AG10803 (cell line): ENCODE measurements at places on chromosomes 3 and 15.

GRCh38 chr15:51366920-51367319 is 25.5 kb downstream of the GLDN start:
- DNase-seq: peak; percentile 81

DNA sequence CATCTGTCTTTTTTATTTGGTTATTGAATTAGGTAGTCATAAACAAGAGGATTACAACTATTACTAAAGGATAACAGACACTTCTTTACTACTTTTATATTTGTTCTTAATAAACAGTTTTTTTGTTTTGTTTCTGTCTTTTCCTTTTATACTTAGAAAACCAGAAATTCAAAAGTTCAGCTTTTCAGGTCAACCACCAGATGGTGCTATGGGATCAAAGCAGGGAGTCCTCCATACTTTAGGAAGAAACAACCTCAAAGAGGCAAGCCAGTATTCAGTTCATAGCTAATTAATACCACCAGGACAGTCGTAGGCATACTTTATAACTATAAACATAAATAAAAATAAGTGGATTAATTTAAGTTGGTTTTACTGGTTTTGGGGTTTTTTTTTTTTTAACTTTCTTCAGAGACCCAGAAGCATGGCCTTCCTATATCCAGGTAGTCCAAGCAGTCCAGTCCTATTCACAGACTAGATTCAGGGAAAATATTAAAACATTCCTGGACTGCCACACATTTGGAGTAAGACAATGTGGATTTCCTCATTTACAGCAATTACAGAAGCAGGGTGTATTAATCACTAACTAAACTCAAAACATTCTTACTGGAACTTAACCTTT is 16.0 kb upstream of the EID1 start:
- DNase-seq: peak; percentile 84

DNA sequence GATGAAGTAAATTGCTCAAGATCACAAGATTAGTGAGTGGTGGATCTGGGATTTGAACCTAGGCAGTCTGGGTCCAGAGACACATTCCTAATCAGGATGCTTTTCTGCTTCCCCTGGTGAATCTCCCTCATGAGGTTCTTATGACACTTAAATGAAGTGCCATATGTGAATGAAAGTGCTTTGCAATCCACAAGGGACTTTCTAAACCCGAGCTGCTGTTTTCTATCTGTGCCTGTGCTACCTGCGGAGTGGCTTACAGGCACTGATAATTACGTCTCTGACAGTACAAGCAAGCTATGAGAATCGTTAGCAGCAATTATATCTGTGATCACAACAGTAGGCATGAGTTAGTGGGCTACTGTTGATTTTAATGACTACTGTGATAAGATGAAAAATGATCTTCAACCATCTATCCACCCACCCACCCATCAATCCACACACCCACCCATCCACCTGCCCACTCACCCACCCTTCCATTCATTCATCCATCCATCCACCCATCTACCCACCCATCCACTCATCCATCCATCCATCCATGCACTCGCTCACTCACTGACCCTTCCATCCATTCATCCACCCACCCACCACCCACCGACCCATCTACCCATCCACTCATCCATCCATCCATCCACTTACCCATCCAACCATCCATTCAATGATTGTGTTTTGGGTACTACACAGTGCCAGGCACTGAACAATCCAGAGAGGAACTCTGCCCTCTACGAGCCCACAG is 51.8 kb downstream of the ATP2B2 start:
- no peak for DNase-seq

GRCh38 chr3:8413337-8413926 is 88.2 kb upstream of the LMCD1 start:
- DNase-seq: no peak

DNA sequence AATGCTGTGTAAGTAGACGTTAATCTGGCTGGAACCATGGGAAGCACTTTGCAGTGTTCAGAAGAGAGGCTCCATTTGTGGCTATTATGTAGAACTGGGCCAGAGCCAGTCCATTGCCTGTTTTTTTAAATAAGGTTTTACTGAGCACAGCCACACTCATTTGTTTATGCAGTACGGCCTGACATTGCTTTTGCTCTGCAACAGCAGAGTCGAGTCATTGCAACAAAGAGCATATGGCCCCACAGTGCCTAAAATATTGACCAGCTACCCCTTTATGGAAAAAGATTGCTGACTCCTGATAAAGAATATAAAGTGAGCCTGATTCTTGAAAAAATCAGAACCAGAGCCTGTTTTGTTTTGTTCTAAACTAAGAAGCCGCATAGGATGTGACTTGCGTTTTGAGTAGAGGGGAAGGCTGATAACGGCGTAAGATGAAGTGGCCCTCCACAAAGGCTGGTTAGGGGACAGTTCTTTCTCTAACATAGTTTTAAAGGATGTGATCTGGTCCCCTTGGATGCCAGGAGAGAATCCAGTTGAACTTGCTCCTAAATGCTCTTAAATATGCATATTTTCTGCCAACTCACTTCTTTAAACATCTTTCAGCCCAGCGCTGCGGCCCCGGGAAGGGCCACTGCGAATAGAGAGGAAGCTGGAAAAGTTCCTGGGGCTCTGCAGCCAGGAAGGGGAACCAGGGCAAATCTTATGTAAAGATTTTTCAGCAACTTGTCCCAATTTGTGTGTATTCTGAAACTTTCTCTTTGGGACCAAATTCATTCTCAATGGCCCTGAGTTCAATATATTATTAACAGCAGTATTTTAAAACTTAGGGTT is 64.5 kb downstream of the GLDN start:
- no peak for DNase-seq

- no peak for DNase-seq
These were observed 18.0 kb downstream of the SLC6A1 start for GRCh38 chr3:11010426-11011165.

GRCh38 chr3:118932822-118933558 is 101.7 kb downstream of the IGSF11 start:
- DNase-seq: peak; percentile 8

- no peak for DNase-seq
These were observed 74.1 kb upstream of the KBTBD8 start for GRCh38 chr3:66923969-66924368.

GRCh38 chr15:59178151-59178695 is 28.4 kb upstream of the LDHAL6B start:
- DNase-seq: no peak

GRCh38 chr3:5136211-5136918 is 14.3 kb downstream of the ARL8B start:
- no peak for DNase-seq

DNA sequence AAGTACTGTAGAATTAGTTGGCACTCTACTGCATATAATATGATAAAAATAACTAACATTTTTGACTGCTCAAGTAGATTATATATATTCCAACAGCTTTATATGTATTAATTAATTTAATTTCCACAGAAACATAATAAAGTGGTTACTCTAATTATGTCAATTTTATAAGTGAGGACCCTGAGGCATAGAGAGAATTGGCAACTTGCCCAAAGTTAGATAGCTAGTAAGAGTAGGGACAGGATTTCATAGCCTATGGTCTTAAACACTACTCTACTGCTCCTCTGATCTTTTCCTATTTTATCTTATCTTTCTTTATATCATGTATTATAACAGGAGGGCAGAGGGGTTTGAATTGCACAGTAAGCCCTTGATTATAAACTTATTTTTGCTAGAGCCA is 418.7 kb upstream of the SGO1 start:
- DNase-seq: no peak

GRCh38 chr3:190073264-190074008 is 47.3 kb downstream of the P3H2 start:
- DNase-seq: no peak

- DNase-seq: peak; percentile 25
These were observed 207.4 kb downstream of the FMN1 start for GRCh38 chr15:32987067-32987466.

- no peak for DNase-seq
These were observed 408.1 kb upstream of the ZNF385D start for GRCh38 chr3:22159004-22159695.

- no peak for DNase-seq
These were observed 25.4 kb upstream of the TSEN2 start for GRCh38 chr3:12458901-12459300.

DNA sequence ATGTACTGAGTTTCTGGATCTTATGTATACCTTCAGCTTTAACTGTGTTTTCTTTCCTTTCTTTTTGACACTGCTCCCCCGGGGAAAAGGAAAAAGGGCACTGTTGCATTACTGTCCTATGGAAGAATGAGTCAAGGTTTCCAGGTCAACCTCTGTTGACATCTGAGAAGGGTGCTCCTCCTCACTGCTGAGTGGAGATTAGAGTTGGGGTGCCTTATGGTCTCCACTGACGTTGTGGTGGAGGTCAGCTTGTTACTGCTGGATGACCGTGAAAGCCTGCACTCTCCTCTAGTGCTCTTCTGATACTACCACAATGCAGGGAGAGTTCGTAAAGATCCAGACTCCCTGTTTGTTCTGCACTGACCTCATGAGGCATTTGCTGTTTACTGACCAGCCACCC is 252.1 kb upstream of the GRM7 start:
- no peak for DNase-seq

DNA sequence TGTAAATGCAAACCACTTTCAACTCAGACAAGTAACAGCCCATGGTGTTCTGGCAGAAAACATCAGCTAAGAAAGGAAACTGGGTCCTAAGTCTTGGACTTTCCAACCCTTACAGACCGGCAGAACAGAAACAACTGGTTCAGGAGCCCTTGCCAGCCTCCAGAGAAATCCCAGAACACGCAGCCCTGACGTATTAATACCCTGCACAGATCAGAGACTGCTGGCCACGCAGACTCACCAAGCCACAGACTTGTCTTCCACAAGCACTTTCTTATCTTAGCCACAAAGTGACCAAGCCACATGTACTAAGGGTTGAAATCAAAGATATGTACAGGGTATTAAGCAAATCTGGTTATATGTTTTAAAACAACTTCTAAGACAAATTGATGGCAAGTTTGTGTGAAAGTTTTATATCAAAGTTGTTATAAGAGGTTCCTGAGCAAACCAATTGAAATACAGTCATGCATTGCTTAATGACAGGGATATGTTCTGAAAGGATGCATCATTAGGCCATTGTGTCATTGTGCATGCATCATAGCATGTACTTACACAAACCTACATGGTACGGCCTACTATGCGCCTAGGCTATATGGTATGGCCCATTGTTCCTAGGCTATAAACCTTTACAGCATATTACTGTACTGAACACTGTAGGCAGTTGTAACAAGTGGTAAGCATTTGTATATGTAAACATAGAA is 36.8 kb downstream of the BTD start:
- DNase-seq: peak; percentile 48

DNA sequence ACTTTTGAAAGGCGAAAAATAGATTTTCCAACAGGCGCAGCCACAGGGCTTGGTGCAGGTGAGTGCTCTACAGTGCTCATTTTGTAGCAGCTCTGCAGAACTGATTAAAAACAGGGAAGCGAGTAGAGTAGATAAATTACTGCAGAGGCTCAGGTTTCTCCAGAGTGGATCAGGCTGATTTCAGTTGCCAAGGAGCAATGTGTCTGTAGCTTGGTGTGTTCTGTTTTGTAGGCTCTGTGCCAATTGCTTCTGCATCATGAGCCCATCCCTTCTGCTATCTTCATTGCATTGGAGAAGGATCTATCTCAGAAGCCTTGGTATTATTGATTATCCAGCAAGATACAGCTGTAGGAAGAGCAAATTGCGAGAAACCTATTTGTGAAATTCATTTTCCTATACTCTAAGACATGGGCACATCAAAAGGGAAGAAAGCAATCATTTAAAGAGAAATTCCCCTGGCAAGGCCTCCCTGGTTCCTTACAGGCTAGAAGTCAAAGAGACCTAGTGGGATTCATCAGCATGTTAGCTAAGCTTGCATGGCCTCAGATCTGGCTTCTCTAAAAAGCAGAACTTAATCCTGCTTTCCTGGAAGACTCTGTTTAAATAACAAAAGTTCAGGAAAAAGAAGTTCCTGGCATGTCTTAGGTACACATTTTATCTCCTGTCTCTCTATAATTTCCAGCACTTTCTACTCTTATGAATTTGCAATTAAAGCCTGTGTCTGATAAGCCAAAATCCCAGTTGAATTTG is 432.4 kb upstream of the ATP10A start:
- DNase-seq: no peak

DNA sequence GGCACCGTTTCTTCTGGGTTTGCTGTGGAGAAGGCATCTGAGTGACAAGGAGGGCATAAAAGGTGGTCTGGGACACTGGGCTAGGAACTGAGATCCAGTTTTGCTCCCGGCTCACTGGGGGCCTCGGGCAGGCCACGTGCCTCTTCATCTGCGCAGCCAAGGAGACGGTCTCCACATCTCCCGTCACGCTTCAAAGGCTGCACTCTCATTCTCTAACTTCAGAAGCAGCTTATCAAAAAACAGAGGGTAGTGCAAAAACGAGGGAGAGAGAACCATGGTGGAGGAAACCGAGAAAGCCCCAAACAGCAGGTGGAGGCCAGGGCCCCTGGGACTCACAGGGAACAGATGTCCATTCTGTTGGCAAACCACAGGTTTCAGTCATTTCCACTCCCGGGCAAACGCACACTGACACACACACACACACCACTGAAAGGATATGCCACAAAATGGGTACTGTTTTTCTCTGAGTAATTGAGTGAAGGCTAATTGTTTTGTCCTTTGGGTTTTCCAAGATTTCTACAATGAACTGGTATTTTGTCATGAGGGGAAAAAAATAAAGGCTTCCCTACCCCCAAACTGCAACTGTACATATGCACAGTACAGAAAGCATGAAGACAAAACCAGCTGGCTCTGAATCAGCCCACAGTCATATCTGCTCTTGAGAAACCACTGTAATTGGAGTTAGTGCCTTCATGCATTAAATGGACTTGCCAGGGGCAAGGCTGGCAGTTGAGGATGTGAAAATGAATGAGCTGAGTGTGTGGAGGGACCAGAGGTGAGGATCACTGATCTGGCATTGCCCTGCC is 71.9 kb downstream of the MGLL start:
- DNase-seq: peak; percentile 86

- DNase-seq: peak; percentile 25
These were observed 632 bp upstream of the COPS2 start for GRCh38 chr15:49155834-49156627.

- DNase-seq: no peak
These were observed 49.0 kb upstream of the SLC4A7 start for GRCh38 chr3:27533261-27533607.

- DNase-seq: no peak
These were observed 7.2 kb downstream of the MAP2K5 start for GRCh38 chr15:67549736-67550135.
